ENCODE measurements at places on chromosomes 11 and 22.

- no peak for DNase-seq
These were observed 35.8 kb downstream of the NADSYN1 start for GRCh38 chr11:71488681-71489270.

DNA sequence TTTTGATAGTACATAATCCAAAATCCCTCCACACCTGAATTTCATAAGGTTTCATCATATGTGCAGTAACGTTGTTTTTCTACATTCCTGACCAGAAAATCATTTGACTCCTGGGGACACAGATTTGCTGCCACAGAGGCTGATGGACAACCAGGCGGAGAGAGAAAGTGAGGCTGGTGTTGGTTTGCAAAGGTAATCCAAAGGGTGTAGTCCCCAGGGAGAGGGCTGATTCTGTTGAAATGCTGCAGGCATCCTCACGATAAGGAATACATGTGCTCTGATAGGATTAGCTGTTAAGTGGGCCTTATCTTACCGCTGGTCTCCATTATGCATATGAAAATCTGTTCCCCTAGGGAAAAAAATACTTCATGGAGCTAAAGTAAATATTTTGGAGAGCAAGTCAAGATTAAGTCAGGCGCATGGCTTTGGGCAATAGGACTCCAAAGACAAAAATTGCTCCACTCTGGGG, 8.1 kb downstream of the APOL6 start:
- no peak for DNase-seq

GRCh38 chr11:123742724-123743120, 1.3 kb upstream of the ZNF202 start:
- no peak for DNase-seq

- no peak for DNase-seq
These were observed 705 bp downstream of the FZD4 start for GRCh38 chr11:86954269-86955110.

- no peak for DNase-seq
These were observed 11.3 kb upstream of the ETS1 start for GRCh38 chr11:128598506-128599150.

- DNase-seq, result no peak
These were observed 72.7 kb upstream of the NARS2 start for GRCh38 chr11:78647266-78647915.

DNA sequence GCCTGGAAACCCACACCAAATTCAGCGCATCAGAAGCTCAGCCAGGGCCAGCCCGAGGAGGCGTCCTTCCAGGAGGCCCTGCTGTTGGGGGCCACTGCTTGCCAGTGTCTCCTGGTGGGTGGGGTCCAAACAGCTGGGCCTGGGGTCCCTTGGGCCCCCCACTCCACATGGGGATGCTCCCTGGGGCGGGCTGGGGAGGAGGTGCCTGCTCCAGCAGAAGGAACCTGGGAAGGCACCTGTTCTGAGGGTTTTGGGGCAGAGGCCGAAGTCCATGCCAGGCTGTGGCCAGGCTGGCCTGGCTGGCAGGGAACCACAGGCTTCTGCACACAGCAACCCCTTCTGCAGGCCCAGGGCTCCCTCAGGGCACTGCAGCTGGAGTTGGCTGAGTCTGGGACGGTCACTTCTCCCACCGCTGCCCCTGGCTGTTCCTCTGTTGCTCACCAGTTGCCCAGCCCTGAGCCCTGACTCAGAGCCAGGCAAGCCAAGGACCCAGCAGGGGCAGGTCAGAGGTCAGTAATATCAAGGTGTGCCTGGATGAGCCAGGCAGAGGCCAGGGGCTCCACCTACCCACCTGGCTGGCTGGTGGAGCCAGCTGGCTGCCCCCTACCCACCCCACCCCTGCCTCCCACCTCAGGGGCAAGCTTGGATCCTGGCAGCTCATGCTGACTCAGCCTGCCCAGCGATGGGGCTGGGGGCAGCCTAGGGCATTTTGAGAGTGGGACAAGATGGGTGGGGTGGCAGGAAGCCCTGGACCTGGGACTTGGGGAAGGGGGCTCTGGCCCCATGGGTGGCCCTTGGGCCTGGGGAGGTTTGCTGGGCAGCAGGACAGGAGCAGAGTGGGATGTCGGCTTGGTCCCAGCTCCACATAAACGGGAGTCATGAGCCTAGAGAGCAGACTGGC, 12.0 kb upstream of the PHLDA2 start:
- no peak for DNase-seq

- DNase-seq, result no peak
These were observed 982.7 kb downstream of the OPCML start for GRCh38 chr11:132549561-132549960.

All from NCI-H187 (cell line).